Activated gamma-delta T cell (primary cell): ENCODE measurements at places on chromosomes 6 and 20.

DNA sequence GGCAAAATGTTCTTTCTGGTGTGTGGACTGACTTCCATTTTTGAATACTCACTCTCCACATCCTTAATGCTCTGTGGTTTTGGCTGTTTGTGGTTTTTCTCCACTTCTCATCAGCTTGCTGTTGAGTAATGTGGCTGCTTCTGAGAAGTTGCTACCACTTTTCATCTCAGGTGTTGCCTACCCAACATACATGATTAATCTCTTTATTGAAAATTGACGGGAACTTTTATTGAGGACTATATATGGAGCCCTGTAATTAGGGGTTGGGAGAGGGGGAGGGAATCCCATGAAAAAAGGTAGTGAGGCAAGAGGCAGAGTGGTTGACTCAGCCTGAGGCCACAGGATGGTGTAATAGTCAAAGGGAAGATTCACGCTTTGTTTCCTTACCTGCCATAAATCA, 17.6 kb downstream of the IL22RA2 start:
- DNase-seq: no peak

DNA sequence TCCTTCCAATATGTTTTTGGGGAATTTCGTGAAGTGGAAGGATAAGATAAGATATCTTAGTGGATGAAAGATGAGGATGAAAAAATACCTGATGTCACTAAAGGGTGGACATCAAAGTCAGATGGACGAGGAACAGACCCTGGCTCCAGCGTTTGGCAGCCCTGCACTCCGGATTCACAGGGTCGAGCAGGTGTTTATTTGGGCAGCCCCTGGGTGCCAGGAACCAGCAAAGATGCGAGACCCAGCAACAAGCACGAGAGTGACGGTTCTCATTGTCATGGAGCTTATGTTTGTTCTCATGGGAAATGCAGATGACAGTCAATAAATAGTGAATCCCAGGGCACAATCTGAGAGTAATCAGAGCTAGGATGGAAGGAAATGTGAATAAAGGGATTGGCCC, 131.1 kb downstream of the PHACTR3 start:
- DNase-seq: no peak

DNA sequence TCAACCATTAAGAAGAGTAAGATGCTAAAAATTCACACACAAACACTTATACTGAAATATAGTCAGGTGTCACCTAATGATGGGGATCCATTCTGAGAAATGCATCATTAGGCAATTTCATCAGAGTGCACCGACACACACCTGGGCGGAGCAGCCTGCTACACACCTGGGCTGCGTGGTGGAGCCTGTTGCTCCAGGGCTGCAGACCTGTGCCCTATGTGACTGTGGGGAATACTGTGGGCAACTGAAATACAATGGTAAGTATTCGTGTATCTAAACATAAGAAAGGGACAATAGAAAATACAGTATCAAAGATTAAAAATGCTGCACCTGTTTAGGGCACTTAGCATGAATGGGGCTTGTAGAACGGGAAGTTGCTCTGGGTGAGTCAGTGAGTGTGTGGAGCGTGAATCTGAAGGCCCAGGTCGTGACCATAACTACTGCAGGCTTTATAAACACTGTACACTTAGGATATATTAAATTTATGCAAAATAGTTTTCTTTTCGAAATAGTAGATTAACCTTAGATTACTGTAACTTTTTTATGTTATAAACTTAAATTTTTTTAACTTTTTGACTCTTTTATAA, 124.4 kb upstream of the AFDN start:
- DNase-seq: no peak

- DNase-seq: no peak
Observed at GRCh38 chr6:157861814-157862213, 38.8 kb downstream of the SNX9 start.

GRCh38 chr20:34165018-34165619, 53.1 kb upstream of the EIF2S2 start:
- DNase-seq: no peak

DNA sequence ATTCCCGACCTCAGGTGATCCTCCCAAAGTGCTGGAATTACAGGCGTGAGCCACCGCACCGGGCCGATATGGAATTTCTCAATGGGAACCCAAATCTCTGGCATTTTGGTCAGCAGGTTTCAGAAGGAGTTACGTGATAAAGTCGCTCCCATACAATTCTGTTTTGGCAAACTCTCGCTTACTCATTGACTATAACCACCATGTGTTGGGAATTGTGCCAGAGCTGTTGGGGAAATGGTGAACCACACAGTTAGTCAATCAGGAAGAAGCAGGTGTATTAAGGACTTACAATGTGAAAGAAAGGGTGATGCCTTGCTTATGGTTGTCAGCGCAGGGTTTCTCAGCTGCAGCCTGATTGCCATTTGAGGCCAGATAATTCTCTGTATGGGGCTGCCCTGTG, 410.5 kb downstream of the QKI start:
- DNase-seq: no peak

DNA sequence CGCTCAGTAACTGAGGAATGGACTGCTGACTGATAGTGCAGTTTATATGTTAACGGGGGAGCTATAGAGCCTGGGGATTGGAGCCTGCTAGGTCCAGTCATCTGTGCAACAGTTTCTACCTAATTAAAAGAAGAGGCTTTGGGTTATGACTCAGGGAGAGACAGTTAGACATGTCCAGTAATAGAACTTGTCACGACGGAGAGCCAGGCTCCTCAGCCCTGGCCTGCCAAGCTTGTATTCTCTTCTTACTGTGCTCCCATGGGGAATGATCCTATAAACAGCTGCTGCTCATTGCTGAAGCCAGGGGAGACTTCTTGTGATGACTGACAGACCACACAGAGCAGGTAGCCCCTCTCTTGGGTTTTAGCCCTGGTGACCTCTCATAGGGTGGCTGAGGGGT, 69.3 kb downstream of the SYNJ2 start:
- DNase-seq: no peak

DNA sequence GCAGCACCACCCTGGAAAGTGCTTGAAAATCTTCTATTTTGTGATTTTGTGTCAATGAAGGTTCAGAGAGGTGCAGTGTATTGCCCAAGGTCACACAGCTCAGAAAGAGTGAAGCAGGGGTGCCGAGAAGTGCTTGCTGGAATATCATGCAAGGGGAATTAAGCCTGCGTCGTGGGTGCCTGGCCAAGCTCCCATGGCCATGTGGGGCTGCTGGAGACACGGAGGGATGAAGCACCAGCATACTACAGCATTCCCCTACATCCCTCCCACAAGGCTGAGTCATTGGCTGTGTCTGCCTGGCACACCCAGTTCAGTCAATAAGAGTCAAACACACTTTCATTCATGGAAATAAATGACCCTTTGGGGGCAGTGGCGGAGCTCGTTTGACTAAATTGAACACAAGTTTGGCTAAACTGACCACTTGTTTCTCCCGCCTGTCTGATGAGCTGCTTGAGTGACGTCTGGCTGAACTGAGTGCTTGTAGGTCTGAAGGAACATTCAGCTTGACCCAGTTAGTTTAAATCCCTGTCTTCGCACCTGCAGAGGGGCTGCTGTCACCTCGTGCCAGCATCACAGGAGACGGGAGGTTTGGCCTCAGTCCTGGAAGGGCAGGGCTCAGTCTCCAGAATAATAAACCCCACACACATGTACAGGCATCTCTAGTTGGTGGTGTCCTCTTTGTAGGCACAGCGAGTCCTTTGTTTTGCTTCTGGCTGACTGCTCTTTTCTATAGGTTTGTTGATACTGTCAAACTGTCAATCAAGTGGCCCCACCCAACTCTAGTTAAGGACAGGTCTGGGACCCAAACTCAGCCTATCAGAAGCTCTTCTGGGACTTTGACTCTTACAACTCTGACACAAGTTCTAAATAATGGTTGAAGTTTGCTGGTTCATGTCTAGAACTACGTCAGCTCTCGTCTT, 8.4 kb upstream of the TGM2 start:
- DNase-seq: no peak

GRCh38 chr6:52522151-52522626, 54.7 kb downstream of the TRAM2 start:
- DNase-seq: no peak

DNA sequence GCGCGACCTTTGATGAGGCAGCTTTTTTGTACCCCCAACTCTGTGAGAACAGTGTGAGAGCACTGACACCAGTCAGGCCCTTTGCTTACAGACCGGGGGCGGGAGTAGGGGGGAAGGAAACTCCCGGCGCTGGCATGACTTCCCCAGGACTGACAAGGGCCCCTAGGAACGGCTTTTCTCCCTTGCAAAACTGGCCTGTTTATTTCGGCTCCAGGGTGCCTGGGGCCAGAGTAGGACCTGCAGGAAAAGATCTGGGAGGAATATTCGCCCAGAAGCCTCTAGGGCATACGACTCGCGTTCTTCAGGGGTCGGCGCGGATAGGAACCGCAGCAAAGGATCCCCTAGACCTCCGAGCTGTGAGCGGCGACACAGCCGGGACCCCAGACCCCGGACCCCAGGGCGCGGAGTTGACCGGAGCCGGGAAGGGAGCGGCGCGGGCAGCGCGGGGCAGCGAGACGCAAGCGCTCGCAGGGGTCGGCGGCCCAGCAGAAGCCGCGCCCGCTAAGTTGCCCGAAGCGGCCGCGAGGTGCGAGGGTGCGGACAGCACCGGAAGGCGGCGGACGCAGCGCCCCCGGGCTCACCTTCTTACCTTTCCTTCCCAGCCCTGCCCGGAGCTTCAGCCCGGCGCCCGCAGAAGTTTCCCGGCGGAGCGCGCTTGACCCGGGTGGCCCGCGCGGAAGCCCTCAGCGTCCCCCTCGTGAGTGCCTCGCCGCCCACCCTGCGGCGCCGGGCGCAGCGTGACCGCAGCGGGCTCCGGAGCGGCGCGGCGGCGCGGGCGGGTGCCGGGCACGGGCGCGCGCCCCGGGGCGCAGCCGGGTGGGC, at the start of gene POPDC3:
Gene POPDC3 (minus strand): TSS at position 771 of the 822 bp plus-strand sequence. CDS start 18,105 bp downstream, outside the sequence.
- DNase-seq: no peak

- DNase-seq: no peak
Observed at GRCh38 chr20:38198238-38198861, 33.3 kb upstream of the TGM2 start.

DNA sequence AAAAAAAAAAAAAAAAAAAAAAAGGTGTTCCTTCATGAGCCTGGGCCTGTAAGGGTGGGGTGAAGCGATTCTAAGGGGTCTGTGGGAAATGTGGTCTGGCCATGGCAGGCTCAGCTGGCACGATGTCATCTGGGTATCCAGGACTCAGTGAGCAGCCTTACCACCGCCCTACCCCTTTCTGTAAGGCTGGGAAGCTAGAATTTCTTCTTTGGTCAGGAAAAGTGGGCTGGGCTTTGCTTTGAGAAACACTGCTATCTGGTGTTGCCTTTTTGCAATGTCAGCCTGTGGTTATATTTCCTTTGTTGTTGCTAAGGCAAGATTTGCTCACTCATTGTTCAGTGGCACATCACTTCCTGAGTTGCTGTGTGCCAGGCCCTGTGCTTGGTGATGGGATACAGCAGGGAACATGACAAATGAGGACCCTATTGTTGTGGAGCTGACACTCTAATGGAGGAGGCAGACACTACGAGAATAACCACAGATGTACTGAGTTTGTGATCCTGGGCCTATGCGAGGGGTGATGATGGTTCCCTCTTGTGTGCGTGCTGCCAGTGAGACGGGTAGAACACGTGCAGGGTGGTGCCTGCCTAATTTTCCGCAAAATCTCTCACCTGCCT, 45.9 kb upstream of the ZNFX1 start:
- DNase-seq: no peak

GRCh38 chr6:170290296-170291128, at the start of gene DLL1:
Gene DLL1, minus strand, starts transcription at chr6:170291078. Its CDS starts 939 bp downstream, at chr6:170290139.
- no peak for DNase-seq

DNA sequence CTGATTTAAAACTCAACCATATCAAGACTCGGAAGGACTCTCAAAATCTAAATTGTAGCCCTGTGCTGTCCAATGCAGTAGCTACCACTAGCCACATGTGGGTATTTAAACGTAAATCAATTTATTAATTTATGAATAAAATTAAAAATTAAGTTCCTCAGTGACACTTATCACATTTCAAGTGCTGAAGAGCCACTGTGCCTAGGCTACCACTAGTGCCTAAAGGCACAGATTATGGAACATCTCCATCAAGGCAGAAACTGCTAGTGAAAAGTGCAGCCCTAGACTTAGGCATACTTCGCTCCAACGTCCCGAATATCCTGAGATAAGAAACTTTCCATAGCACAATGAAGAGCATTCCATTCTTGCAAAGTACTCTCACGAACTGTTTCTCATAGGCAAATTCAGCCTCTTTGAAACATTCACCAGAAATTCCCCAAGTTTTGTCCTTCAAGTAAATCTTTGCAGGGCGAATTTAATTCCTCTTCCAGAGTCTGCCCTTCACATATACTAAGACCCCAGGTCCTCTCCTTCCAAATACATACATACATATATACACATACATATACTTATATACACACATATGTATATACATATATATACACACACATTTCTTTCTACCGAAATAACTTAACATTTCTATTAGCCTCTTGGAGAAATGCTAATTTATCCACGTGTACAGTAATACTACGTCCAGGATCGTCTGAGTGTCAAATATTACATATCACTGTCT, 1.3 kb downstream of the SUPT3H start:
- DNase-seq: no peak

DNA sequence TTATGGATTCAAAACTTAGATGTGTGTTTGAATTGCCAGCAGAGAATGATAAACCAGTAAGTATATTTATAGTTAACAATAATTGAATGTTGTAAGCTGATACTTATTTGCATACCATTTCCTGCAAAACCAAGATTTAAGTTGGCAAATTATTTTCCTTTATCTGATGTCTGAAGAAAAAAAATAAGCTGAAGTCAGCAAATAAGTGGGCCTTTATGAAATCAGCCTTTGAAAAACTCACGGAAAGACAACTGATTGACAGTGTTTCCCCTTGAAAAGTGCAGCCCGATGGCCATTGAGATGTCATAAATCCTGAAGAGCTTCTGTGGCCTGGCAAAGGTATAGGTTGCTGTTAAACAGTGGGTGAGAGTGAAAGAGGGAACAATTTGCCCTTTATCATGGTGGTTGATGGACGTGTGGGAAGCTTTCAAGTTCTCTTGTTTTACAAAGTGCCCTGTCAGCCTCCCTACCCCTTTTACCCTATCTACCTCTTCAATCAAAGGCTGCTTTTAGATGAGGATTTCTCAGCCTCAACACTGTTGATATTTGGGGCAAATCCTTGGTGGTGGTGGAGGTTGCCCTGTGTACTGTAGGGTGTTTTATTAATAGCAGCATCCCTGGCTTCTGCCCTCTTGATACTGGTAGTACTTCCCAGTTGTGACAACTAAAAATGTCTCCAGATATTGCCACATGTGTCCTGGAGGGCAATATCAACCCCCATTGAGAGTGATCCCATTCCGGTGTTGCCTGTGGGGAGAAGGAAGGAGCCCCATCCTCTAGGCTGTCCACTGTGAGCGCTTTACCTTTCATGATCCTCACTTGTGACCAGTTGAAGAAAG, 50.2 kb downstream of the VAPB start:
- no peak for DNase-seq

DNA sequence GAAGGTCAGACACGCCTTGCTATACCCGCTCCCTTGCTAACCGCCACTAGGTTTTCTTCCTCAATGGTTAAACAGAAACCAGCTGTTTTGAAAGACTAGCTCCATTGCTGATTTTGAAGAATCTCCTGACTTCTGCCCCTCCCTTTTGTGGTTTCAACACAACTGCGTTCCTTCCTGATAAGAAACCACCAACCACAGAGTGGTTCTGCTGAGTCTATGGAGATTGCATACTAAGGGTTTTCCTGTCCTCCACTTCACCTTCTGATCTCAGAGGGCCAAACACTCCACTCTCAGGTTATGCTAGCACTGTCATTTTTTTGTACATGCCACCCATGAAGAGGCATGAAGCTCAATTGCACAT, 207.9 kb downstream of the MYLK4 start:
- no peak for DNase-seq
